ENCODE measurements at places on chromosomes 16 and 17.

DNA sequence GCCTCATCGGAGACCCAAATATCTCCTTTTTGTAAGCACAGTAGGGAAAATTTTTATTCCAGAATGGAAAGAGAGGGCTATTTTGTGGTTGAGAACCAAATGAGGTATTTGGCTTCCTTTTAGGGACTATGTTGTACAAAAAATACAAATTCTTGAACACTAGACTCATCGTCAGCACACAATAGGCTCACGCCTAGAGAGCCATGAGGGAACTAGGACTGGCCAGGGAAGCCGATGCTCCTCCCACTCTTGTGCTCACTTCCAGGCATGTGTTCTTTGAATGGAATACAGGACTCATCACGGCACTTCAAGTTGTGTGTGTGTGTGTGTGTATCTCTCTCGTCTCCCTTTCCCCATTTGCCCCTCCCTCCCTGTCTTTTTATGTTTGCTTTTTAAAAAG lies 17.8 kb upstream of the BLMH start:
- no peak for DNase-seq

GRCh38 chr17:17021194-17021863 lies 20.9 kb upstream of the MPRIP start:
- DNase-seq = no peak

DNA sequence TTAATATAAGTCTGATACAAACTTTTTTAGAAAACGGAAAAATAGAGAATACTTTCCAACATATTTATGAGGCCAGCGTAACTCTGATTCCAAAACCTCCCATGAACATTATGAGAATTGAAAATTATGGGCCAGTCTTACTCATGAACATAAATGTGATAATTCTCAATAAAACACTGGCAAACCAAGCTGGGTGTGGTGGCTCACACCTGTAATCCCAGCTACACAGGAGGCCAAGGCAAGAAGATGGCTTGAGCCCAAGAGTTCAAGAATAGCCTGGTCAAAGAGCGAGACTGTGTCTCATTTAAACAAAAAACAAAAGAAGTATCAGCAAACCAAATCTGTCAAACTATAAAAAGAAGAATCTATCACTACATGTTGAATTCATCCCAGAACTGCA lies 47.8 kb downstream of the CCDC57 start:
- no peak for DNase-seq

DNA sequence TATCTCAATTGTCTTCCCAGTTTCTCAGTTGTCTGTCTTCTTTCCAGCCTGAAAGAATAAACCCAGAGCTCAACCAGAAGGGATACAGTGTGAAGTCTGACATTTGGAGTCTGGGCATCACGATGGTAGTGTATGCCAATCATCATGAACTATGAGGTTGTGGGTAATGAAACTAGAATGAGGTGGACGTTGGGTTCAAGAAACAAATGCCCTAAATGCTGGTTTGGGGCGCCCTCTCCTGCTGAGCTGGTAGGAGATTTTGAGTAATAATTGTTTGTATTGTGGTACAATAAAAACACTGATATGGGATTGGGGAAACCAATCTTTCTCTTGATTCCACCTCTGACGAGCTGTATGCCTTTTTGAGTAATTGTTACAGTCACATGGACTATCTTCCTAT lies 110.4 kb downstream of the MAP2K6 start:
- DNase-seq = no peak

- DNase-seq = peak; percentile 24
Measured at GRCh38 chr16:1614456-1615102, 2.4 kb downstream of the CRAMP1 start.

DNA sequence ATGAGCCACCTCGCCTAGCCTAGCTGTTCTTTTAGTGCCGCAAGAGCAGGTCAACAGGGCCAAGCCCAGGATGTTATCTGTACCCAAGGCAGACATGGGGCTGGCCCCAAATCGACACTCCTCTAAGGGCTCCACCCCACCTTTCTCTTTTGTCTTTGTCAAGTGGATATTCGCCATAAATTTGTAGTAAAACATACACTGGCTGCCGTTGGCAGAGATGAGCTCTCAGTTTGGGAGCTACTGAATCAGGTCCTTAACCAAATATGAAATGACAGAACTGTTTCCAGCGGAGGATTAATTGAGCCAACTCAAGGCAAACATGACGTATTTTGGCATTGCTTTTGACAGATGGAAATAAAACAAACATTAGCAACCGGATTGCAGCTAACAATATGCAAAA lies 556.9 kb upstream of the CDH5 start:
- DNase-seq = no peak
